ENCODE measurements at places on chromosomes 12 and 14.

- DNase-seq = no peak
Observed at GRCh38 chr12:1820191-1820895, at the start of gene LRTM2. TSS of gene LRTM2 (plus strand) at chr12:1820565. CDS start at chr12:1828149, 7,584 bp downstream.

DNA sequence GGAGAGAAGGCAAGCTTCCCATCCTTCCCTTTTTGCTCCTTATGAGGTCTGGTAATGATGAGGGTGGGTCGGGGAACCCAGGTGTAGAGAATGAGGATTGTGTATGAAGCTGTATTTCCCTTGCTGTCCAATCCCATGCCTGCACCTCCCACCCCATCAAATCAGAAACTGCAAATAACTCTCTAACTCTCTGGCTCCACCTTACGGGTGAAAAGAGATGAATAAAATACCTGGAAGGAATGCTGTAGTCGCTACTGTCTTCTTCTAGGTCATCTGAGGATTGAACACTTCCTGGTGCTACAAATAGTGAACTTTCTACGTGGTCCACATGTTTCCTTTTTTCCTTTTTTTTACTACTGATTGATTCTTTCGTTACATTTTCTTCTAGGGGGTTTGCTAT lies 38.9 kb upstream of the DICER1 start:
- no peak for DNase-seq

- no peak for DNase-seq
Observed at GRCh38 chr12:81083906-81084513, 6.1 kb downstream of the ACSS3 start.

- no peak for DNase-seq
Observed at GRCh38 chr14:33897382-33897781, 53.5 kb downstream of the EGLN3 start.

DNA sequence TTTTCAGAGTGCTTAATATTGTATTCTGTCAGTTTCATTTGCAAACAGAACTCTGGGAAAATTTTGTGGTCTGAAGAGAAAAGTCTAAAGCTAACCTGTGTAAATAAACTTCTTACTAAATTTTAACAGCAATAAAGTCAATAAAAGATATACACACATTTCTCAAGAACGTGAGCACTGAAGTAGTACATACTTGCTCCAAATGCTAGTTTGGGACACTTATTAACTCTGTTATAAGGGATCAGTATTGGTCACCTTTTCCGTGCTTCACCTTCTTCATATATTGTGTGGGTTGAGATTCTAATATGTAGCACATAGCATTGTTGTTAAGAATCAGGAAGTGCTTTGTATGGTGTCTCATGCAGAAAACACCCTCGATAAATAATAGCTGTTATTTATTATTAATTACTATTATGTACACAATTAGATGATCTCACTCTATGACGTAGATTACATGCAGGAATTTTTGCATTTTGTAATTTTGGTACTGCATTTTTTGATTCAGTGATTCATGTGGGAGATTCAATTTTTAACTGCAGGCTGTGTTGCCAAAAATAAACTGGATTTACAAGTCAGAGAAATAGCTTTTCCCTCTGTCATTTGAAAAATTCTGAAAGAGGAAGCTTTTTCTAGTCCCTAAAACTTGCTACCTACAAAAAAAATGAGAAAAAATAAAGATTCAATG lies 300.9 kb downstream of the ACSS3 start:
- no peak for DNase-seq
